ENCODE measurements at places on chromosomes 6 and 20.

DNA sequence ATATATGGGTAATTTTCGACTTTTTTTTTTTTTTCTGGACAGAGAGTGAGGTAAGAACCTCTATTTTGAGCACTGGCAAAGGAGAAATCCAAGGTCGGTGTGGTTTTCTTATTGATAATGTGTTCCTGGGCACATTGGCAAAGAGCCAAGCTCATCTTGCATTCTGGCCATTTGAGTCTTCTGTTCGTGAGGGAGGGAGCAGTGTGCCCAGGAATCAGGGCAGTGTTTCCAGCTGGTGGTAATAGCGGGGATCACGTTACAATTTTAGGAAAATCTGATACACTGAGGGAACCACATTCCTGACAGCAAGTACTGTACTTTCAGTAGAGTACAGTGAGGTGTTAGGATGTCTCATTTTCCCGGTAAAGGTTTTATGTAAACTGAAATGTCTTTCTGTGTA is 442.3 kb upstream of the MAP3K7 start:
- DNase-seq = no peak

- no peak for DNase-seq
Observed at GRCh38 chr20:10537850-10538480, 102.9 kb downstream of the SLX4IP start.

GRCh38 chr20:63099456-63100173 is 92.9 kb upstream of the BHLHE23 start:
- DNase-seq = peak; percentile 32

- no peak for DNase-seq
Observed at GRCh38 chr20:47097691-47098622, 203.3 kb downstream of the EYA2 start.

GRCh38 chr6:40809627-40810026 is 222.5 kb upstream of the LRFN2 start:
- DNase-seq = no peak

GRCh38 chr6:43887340-43887858 is 117.4 kb downstream of the VEGFA start:
- peak; percentile 19 for DNase-seq

GRCh38 chr6:150301846-150302519 is 66.8 kb upstream of the IYD start:
- no peak for DNase-seq

Data from aorta (tissue), 5 donors.